ENCODE measurements at places on chromosomes 6 and 20.

DNA sequence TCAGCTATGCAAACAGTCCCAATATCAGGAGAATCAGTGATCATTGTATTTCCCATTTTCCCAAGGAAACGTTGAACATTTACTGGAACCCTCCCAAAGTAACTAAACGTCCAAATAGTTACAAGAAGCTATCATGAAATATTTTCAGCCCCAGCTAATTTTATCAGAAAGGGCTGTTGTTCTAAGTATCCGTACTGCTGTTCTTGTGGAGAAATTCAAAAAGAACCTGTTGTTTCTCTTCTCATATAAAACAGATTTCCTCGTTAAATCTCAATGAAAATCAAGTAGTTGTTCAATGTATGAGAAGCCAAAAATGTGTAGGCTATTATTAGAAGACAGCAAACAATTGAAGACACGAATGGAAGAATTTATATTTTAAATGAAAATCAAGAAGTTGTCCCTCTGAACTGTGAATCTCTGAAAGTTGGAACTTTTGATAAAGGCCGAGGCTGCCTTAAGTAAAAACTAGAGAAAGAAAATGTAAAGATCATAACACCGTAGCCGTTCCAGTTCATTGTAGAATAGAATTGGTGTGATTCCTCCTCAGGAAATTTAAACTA, 107.7 kb downstream of the HFE start:
- no peak for DNase-seq

DNA sequence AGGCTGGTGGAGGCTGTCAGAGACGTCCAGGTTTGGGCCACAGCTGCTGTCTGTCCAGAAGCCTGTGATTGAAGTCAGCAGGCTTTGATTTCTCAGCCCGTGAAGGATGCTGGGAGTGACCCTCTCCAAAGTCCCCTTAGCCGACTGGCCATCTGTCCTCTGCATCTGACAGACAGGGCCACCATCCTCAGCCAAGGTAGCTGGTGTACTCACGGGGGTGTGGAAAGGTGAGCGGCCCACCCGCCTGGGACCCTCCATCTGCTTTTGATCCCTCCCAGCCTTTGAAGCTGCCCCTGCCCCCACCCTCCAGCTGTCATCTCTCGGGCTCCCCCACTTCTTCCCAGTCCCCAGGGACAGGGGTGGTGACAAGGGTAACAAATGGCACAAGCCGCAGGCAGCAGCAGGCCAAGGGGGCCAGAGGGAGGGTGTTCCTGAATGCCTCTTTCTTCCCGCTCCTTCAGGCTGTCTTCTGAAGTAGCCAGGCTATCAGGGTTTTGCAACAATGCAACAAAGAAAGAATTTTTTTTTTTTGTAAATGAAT, 84.4 kb downstream of the EYA2 start:
- no peak for DNase-seq

- DNase-seq: no peak
Measured at GRCh38 chr6:17886891-17887290, 100.5 kb downstream of the KIF13A start.

DNA sequence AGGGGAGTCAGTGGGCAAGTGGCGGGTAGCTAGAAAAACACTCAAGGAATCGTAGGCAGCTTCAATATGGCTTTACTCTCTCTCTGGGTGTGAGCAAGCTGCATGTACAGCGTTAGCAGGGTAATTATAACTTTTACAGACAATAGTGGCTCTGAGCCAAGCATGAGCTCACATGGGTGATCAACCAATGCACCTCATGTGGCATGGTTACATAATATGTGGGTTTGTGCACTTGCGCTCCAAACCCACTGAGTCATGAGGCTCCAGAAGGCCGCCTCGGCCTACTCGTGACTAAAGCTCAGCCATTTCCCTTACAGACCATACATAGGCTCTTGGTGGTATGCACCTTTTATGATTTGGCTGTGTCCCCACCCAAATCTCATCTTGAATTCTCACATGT, 78.4 kb upstream of the FBXL4 start:
- DNase-seq: no peak

DNA sequence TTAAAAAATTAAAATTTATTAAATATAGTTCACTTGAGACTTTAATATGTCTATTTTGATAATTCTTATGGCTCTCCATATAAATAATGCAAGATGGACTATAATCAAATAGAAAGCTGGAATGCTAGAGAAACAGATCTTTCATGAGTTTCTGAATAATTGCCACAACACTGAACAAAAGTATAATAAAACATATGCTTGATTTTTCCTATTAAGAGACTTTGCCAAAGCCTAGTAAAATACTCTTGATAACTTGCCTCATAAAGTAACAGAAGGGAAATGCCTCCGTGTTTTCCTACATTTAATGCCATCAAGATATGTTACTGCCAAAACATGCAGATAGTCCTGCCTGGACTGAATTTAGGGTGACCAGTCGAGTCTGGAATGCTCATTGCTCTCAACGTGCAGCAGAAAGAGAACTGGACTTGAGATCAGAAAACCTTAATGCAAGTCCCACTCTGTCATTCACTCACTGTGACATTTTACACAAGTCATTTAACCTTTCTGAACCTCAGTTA, 153.2 kb downstream of the AIG1 start:
- no peak for DNase-seq

DNA sequence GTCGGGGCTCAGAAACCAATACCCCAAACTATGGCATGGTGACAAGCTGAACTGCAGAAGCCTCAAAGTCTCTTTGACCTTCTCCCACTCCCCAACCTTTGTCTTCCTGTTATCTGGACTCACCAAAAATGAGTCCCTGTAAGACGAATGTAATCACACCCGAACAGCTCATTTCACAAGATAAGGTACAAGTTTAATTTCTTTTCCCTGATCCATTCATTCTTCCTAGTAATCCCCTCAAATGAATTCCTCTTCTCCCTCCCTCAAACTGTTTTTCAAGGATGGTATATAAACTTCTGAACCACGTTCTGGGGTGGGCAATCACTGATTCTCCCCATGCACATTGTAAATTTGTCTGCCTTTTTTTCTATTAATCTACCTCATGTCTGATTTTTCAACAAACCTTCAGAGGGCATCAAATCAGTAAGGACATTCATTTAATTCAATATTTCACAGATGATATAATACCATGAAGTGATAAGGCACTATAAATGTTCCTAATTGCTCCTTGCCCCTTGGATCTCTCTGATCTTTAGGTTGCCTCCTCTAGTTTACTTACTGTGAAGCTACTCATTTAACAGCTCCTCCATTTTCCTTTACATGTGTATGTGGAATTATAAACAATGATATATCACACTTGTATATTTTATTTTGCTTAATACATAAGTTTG, 77.2 kb downstream of the OR2B2 start:
- no peak for DNase-seq

- peak; percentile 87 for DNase-seq
Measured at GRCh38 chr6:138289739-138290138, 71.4 kb upstream of the PBOV1 start.
